ENCODE measurements at places on chromosomes 7 and 10.
A peak's percentile ranks its signal among the peaks of the same experiment; 100 is the strongest.

DNA sequence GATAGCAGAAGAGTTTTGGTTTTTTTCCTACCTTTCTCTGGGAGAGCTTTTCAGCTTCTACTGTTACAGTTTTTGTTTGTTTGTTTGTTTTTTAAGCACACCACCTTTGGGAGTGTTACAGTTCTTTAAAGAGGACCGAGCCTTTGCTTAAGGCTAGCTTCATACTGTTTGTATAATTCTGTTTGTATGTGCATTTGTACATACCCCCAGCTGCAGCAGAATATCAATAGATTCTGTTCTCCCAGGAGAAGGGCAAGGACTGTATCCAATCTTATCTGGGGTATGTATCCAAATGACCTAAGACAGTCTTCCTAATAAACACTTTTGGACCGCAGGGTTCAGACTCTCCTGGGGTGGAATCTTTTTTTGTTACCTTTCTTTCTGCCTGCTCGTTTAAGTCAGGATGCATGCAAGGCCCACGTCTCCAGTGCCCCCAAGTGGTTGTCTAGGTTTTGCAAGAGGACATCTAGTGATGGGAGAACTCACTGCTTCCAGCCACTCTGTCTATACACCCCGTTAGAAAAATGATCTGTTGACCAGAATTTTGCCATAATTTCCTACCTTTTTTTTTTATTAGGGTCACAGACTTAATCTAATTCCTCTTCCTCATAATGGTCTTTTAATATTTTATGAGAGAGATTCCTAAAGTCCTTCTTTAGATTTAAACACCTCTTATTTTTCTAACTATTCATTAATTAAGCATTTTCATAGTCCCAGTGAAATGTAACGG lies 23.9 kb downstream of the NRF1 start:
- DNase-seq, result peak; percentile 79

DNA sequence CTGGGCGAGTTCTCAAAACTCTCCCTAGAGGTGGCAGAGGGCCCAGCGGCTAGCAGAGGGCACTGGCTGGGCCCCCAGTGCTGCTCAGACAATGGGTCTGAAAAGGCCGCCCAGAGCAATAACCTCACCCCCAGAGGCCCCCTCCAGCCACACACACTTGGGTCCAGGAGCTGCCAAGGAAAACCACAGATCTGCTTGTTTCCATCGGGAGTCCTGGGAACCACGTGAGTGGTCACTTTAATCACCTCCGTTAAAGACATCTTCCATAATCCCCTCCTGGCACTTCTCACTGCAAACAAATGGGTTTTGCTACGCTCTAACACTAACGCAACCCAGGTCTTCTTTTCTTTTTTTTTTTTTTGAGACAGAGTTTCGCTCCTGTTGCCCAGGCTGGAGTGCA lies 30.0 kb downstream of the NUDT1 start:
- DNase-seq, result no peak

DNA sequence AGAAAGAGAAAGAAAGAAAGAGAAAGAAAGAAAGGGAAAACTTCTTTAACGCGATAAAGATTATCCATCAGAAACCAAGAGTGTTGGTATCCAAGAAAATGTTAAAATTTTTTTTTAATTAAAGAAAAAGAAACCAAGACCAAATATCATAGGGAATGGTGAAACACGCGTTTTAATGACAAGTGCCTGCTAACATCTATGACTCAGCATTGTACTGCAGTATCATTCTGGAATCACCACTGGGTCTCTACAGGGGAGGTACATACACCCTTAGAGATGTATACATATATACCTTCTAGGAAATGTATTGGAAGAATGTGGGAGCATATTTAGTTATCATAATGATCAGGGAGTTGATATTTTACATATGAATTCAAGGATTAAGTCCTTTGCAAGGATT lies 32.1 kb upstream of the PIK3AP1 start:
- DNase-seq, result no peak

- no peak for DNase-seq
Measured at GRCh38 chr7:117673839-117674238, 194.0 kb downstream of the CFTR start.

GRCh38 chr10:122243550-122243949 lies 27.5 kb upstream of the BTBD16 start:
- DNase-seq, result no peak
